ENCODE measurements at places on chromosomes 5 and 9.

DNA sequence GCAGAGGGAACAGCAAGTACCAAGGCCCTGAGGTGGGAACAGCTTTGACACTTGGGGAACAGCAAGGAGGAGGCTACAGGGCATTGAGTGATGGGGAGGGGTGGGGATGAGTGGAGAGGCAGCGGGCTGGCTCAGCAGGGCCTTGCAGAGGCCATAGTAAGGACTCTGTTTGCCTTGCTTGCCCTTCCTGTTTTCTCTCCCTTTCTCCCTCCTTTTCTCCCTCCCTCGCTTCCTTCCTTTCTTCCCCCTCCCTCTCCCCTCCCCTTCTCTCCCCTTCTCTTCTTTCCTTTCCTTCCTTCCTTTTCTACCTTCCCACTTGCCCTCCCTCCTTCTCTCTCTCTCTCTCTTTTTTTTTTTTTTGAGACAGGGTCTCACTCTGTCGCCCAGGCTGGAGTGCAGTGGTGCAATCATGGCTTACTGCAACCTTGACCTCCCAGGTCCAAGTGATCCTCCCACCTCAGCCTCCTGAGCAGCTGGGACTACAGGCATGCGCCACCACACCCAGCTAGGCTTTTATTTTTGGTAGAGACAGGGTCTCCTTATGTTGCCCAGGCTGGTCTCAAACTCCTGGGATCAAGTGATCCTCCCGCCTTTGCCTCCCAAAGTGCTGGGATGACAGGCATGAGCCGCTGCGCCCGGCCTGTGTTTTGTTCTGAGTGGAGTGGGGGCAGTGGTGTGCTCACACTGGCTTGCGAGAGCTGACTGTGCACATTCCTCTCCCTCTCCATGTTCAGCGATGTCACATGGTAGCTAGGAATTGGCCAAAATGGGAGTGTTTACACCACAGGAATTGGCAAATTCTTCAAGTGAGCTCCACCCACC is 17.1 kb downstream of the IER5L start:
- DNase-seq: no peak

DNA sequence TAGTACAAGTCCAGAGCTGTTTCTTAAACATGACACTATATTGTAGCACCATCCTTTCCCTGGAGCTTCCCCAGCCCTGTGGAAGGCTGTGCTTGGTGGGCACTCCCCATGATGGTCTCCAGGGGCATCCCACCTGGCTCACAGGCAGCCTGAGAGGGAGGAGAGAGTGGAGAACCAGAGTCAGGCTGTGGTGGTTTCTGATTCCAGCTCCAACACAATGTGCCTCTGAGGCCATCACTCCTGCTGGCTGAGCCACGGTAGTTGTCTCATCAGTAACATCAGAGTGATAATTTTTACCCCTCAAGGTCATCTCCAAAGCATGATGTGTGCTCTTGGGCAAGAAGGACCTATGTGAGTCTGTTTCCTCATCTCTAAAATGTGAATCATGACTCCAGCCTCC is 398.0 kb downstream of the CDK5RAP2 start:
- DNase-seq: no peak

GRCh38 chr9:68515326-68516017 is 25.2 kb downstream of the TMEM252 start:
- no peak for DNase-seq

DNA sequence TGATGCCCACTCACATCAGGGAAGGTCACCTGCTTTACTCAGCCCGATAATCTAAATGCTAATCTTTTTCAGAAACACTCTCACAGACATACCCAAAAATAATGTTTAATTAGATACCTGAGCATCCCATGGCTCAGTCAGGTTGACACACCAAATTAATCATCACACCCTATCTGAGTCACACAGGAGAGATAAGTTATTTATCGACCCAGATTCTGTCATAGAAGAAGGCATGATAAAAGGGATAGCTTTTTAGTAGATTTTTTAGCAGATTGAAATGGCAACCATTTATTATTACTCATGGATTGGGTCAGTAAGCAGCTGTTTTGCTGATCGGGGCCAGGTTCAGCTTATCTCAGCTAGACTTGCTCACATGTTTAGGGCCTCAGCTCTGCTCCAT is 97.8 kb upstream of the TYRP1 start:
- no peak for DNase-seq

DNA sequence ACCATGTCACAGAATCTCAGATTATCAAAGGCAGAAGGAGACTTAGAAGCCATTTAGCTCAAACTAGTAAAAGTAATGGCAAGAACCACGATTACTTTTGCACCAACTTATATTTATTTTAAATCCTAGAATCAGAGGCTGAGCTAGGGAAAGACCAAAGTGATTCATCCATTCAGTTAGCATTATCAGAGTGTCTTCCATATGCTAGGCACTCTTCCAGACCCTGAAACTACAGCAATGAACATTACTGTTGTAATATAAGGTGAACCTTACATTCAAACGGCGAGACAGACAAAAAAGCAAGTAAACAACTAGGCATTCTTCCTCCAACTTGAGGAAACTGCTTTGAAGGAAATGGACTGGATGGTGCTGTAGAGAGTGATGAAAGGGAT is 7.9 kb downstream of the PDE6A start:
- no peak for DNase-seq

DNA sequence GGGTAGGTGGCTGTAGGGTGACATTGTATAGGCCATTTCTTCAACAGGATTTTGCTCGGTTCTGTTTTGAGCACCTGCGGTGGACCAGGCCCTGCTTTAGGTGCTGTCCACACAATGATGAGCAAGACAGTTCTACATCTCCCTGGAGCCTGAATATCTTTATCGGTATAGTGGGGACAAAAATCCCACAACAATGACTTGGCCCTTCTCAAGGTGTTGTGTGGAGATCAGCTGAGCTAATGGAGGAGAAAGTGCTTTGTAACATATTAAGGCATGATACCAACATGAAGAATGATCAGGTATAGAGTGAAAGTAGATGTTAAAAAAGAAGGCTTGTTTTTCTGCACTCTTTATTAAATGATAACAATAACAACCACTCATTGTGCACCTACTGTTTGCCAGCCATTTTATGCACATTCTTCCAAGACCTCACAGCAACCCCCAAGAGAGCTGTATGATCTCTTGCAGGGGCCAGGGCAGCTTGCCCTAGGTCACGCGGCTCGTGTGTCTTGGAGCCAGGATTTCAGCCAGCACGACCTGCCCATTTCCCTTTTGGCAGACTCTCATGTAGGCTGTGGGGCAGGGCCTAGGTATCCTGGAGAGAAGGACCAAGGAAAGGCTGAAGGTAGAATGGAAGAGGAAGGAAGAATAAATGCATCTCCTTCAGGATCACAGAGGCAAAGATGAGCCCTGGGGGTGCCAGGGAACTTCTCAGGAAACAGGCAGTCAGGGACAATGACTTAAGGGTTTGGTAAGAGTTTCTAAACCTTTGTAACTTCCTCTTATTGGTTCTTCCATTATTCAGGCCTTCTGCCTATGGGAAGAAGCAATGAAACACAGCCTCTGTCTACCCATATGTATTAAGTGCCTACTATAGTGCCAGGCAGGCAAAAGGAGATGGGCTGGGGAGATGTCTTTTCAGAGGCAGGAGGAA is 50.0 kb upstream of the PPARGC1B start:
- DNase-seq: no peak

GRCh38 chr9:75889577-75889976 is 896 bp upstream of the PCSK5 start:
- DNase-seq: no peak

GRCh38 chr9:109011231-109011671 is 2.0 kb downstream of the CTNNAL1 start:
- no peak for DNase-seq

DNA sequence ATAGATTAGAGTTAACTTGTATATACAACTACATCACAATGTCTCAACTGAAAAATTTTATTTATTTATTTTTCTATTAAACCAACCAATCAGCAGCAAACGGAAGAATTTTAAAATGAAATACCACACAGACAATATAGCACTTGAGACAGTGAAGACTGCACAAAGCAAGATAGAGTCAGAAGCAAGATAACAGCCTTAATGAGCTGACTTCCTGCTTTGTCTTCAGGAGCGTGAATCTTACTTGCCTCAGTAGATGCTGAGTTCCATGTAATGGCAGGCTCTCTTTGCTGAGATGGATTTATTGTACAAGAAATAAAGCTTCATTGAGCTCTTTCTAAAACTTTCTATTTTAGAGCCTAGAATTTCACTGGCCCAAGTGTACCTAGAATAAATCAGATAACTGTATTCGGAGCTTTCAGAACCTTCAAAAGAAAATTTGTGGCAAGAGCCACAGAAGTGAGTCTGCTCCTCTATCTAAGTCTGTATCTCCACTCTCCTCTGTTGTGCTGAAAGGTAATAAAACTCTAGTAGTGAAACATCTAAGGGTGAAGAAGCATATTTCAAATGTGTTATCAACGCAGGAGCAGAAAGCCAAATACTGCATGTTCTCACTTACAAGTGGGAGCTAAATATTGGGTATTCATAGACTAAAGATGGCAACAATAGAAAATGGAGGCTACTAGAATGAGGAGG is 83.3 kb upstream of the ANKRD55 start:
- DNase-seq: no peak

DNA sequence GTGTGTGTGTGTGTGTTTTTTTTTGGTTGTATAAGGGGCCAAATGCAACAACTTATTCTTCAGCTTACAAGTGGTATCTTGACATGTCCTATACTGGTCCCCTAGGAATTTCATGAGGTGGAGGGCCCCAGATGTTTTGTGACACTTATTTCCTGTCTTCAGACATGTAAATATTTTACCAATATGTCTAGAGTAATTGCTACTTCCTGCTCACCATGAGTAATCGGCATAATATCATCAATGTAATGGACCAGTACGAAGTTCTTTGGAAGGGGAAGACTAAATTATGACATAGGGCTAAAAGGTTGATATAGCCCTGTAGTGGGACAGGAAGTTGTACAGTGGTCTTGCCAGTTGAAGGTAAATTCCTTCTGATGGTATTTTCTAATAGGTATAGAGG is 3.7 kb upstream of the OTULIN start:
- no peak for DNase-seq

DNA sequence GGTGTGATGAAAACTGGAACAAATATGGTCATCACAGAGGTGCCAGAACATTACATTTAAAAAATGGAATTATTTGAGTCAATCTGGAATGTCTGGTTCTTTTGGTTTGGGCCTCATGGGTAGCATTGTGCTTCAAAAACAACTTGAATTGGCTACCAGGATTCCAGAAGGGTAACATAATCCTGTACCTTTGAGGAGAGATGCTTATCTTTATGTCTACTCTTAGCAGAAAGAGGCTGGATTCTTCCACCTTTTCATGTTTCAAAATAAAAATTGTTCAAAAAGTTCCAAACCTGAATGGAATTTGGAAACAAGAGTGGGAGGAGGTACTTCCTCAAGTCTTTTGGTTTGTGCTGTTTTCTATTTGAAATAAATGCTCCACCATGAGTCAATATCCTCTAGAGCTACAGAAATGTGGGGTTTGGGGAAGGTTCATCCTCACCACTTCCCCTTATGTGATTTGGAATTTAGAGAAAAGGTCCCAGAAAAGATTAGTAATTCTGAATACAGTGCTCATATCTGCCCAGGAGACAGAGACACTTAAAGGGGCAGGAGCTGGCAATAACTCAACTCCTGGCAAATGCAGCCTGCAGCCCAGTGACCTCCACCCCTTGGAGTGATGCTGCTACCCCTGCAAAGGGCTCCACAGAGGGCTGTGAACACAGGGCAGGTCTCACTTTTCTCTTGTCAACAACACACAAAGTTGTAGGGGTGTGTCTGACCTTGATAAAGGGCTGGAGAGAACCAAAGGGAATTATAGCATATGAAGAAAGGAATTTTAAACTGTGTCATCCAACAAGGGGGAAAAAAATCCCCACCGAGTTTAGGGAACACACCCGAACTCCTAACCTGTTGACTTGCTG is 272.8 kb downstream of the CWC27 start:
- no peak for DNase-seq

GRCh38 chr9:136346927-136347465 is 16.5 kb downstream of the DNLZ start:
- DNase-seq: no peak

DNA sequence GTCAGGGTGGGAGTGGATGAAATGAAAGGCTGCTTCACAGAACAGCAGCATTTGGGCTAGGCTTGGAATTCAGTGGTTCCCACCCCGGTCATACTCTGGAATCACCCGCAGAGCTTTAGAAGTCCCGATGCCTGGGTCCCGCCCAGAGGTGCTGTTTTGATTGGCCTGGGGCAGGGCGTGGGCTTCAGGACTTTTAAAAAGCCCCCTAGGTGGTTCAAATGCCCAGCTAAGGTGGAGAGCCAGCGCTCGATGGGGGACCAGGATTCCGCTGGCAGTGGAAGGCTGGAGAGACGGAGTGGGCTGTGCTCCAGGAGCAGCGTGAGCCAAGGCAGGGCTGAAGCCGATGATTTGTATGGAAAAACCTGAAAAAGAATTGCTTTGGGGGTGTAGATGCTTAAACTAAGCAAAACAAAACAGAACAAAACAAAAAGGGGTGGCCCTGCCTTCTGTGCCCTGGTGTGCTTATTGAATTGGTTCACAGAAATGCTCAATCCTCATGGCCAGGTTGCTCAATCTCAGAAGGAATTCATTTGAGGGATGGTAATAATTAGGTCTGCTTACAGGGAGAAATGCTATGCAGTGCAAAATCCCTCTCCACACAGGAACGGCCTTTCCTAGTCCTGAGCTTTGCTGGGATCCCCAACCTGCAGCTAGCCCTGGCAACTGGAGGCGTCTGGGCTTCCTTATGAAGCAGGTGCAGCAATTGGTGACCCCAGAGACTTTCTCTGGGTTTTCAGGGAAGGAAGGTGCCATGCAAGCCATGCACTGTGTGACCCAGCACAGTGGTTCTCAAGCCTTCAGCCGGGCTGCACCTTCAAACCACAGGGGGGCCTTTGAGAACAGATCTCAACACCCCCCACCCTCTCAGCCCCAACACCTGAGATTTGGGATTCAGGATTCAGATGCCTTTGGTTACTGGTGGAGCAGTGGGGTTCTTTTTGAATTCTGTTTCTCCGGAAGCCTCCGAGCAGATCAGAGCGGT is 174.0 kb upstream of the ZNF618 start:
- no peak for DNase-seq

GRCh38 chr5:40714001-40714400 is 34.3 kb downstream of the PTGER4 start:
- no peak for DNase-seq

- DNase-seq: no peak
Measured at GRCh38 chr5:138900281-138900965, 25.3 kb upstream of the LRRTM2 start.

- peak; percentile 29 for DNase-seq
Measured at GRCh38 chr5:152142840-152143469, 218.3 kb upstream of the GLRA1 start.

- DNase-seq: no peak
Measured at GRCh38 chr5:156552855-156553358, 225.9 kb downstream of the SGCD start.

- DNase-seq: no peak
Measured at GRCh38 chr5:154274828-154275185, 84.3 kb downstream of the GALNT10 start.

GRCh38 chr5:107726896-107727295 is 56.2 kb upstream of the EFNA5 start:
- DNase-seq: no peak

All from stimulated activated CD4-positive, alpha-beta T cell treated with anti-CD3 and anti-CD28 coated beads, Interleukin-15, amount 100 ng/mL, for 1 hour (primary cell).